ENCODE measurements at places on chromosomes 13 and 19.

GRCh38 chr19:29804493-29804892, 7.3 kb upstream of the CCNE1 start:
- DNase-seq = no peak

- no peak for DNase-seq
These were observed 40.6 kb upstream of the DGKH start for GRCh38 chr13:42007844-42008243.

DNA sequence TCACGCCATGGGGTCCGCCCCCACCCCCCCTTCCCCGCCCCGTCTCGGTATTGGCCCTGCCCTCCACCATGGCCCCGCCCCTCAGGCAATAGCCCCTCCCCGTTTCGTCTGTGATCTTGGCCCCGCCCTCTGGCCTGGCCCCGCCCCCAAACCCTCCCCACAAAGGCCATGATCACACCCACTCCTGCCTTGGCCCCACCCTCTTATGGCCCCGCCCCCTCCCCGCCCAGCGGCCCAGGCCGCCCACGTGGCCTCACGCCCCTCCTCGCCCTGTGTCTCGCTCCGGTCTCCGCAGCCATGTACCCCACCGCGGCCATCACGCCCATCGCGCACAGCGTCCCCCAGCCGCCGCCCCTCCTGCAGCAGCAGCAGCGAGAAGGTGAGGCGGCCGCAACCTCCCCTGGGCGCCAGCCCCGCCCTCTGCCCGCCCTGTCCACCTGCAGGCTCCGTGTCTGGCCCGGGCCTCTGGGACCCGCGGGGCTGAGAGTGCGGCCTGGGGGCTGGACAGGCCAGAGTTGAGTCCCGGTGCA, 61.3 kb downstream of the CELF5 start:
- DNase-seq = peak; percentile 77

DNA sequence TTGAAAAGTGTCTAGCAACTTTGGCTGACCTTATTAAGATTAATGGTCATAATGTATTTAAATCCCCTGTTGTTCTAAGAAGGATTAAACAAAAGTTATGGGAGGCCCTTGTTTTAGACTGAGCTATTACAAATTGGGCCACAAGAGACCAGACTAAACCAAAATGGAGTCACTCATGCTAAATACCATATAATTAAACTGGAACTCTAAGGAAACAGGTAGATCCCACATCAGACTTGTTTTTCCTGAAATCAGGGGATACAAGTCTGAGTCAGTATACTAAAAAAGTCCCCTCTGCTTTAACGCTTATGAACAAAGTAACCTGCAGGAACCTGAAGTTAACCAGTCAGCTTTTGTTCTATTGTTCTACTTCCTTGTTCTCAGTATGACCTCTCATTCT, 305.9 kb upstream of the SGCG start:
- no peak for DNase-seq

DNA sequence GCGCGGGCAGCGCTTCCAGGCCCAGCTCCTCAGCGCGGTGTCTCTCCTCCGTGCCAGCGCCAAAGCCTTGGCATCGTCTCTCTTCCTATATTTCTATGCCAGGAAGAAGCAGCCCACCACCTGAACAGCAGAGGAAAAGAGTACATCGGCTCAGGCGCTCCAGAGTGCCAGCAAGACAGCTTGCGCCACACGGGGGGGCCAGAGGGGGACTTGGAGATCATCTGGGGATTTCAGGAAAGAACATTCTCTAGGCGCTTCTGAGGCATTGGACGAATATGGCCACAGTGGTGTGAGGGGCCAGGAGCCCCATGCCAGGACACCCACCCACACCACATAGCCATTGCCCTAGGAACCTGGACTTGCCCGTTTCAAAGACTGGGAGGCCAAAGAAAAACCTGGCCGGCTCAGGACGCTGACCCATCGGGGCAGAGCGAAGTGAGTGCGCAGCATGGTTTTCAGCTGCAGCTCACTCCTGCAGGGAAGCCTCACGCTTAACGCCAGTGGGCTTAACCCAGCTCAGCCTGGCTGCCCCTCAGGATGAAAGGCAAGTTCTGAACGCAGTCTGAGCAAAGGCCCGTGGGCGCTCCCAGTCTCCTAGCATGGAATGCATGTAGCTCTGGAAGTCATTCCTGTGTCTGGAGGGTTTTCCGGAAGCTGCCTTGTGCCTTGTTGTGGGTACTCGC, 62.1 kb downstream of the GGACT start:
- no peak for DNase-seq

DNA sequence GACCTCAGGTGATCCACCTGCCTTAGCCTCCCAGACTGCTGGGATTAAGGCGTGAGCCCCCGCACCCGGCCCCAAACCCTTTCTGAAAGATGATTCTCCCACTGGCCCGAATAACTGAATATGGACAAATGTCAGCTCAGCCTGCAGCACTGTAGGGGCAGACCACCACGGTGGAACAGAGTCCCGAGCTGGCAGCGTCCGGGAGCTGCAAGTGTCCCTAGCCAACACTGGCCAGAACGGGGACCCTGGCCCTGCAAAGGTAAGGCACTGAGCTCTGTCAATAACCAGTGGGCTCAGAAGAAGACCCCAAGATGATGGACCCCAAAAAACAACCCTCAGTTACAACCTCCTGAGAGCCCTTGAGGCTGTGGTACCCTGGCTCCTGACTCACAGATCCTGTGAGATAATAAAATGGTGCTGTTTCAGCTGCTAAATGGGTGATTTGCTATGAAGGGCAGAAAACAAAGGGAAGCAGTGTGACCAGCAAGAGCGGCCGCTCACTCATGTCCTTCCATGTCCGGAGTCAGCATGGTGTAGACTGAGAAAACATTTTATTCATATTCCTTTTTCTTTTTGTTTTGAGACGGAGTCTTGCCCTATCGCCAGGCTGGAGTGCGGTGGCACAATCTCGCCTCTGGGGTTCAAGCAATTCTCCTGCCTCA, 1.6 kb downstream of the LSM7 start:
- no peak for DNase-seq

DNA sequence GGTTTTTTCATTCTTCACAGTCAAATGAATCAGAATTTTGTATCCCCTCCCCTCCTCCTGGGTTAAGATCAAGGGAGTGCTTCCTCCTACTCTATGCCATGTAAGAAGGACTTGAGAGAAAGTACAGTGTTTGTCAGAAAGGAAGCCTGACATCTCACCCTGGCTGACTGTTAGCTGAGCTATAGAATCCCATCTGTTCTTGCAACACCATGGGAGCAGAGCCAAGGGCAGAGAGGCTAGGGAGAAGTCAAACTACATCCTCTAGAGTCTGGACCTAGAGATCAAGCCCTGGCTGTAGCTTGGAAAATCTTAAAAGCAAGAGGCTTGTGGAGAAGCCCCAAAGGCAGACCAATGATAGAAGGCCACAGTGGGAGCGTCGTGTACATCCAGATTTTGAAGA, 145.9 kb downstream of the OLFM4 start:
- DNase-seq = no peak

DNA sequence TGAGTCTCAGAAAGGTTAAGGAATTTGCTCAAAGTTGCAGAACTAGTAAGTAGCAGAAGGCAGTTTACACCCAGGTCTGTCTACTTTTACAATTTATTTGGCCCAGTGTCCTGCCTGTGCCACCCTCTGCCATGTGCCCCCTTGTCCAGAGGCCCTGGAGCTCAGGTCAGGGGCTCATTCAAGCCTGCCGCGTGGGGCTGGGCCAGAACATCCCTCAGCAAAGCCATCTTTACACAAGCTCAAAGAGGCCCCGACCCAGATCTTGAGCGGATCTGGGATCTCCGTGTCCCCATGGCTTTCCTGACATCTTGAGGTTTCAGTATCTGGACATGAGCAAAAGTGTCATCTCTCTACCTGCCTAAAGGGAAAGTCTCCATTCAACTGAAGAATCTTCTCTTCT, 76.4 kb upstream of the VSTM2B start:
- DNase-seq = no peak

GRCh38 chr19:5148794-5149190, 179.9 kb downstream of the KDM4B start:
- no peak for DNase-seq

DNA sequence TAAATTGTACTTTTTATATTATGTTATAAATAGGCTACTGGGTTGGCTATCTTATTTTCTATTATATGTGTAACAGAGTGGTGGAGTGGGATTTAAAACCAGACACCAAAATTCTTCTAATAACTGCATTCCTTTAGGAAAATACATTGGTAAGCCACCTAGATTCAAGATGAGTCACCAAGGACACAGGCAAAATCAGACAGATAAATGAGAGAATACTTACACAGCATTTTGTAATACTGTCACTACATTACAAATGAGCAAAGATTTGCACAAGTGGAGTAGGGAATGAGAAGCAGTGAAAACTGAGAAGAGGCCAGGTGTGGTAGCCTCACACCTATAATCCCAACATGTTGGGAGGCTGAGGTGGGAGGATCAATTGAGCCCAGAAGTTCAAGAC, 6.2 kb upstream of the SPART start:
- DNase-seq = no peak
